ENCODE measurements at places on chromosomes 2 and 18.
A peak's percentile ranks its signal among the peaks of the same experiment; 100 is the strongest.

- DNase-seq = no peak
Observed at GRCh38 chr2:47888581-47889280, 17.6 kb downstream of the FBXO11 start.

GRCh38 chr2:63118821-63119220 lies 68.2 kb downstream of the OTX1 start:
- no peak for DNase-seq

DNA sequence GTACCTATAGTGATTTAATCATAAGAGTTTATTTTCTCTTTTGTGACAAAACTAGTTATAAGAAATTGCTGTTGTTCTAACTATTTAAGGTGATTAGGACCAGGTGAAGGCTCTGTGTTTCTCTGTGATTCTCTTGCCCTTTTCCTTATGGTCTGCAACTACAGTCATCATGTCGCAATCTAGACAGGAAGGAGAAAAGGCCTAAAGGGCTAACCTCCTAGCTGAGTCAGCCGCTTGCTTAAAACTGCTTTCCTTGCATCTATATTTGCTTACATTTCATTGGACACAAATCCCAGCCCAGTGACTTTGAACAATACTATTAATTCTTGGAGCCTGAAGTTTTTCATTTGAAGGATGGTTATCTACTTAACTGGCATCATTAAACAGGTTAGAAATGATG lies 93.1 kb downstream of the PIK3C3 start:
- no peak for DNase-seq

DNA sequence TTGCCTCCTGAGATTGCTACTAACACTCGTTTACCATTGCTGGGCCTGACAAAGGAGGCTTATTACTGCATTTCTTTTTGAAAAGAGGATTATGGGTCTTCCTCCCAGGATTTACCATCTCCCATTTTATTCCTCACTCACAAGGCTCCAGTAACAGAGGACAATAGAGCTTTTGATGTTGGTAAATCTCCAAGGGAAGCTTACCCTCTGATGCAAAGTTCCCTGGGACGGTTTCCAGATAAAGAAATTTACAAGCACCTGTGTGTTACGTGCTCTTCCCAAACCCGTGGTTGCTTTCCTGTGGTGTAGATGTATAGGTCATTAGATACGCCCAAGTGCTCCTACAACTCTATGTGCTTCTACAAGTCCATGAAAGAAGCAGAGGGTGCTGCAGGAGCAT lies 17.1 kb downstream of the VSNL1 start:
- no peak for DNase-seq

- no peak for DNase-seq
Observed at GRCh38 chr2:176854878-176855277, 357.7 kb upstream of the HNRNPA3 start.

DNA sequence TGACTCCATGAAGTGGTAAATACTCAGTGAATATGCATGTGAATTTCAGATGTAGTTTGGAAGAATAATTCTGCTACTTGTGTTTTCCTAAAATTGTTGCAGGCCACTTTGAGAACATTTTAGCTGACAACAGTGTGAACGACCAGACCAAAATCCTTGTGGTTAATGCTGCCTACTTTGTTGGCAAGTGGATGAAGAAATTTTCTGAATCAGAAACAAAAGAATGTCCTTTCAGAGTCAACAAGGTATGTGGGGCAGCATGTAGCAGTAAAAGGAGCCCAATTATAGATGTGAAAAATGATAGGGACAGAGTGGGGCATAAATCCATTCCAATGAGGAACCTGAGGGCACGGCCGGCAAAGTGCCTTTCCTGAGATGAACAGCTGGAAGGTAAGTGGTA lies 16.1 kb downstream of the SERPINB5 start:
- no peak for DNase-seq

DNA sequence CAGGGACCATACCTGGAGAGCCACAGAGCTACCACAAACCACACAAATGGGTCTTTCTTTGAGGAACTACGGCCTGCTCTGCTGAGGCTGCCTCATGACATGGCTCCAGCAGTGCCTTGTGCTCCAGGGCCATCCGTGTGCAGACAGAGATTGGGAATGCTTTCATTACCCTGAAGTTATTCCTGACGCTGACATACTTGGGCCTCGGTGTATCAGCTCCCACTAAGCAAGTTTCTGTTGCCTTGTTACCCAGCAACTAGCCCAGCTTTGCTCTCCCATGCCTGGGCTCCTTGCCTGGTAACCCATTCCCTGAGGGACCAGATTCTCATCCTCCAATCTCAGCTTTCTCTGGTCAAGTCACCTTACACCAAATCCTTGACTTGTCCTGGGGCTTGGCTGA lies 80.3 kb upstream of the FZD7 start:
- DNase-seq = no peak

DNA sequence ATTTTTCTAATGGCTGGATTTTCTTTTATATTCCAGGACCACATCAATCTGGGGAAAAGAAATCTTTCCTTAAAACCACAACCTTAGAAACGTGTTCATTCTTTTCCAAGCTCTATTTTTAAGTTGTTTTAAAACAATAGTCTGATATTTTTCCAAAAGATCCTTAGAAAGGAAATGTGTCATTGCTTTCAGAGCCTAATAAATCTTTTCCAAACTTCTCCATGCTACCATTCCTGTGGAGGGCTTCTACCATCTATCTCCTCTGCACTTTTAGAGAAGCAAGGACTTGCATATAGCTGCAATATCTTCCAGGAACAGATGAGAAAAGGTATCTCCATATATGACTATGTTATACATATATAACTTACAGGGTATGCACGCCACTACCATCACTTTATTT lies 21.2 kb downstream of the WDFY1 start:
- DNase-seq = no peak

- DNase-seq = no peak
Observed at GRCh38 chr2:40433736-40434135, 18.2 kb downstream of the SLC8A1 start.

DNA sequence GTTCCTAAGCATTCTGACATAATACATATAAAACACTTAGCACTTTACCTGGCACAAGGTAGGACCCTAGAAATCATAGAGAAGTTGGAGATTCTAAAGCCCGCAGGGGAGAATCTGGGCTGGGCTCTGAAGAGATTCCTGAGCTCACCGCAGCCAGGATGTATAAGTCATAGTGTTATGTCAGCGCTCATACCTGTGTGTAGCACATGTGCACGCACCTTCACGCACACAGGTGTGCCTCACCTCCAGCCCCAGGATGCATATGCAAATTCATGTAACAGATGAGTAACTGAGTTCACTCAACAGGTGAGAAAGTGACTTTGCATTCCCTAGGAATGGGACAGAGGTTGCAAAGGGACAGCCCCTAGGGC lies 7.9 kb upstream of the SDC1 start:
- peak; percentile 33 for DNase-seq

DNA sequence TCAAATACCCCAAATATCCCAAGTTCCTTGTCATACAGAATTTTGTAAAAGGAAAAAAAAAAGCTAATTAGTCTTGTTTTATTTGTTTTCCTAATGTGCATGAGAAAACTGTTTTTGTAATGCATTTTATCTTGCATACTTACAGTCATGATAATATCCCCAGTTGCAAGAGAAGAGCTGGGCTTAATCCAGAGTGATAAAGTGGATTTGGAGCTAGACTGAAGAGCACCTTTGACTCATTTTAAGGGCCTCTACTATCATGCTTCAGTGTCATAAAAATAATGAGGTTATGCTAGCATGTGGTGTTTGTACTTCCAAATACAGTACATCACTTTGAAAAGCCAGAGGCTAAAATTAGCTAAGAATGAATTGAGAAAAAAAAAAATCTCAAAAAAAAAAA lies 26.4 kb downstream of the ARHGAP15 start:
- DNase-seq = no peak

GRCh38 chr18:10745971-10746370 lies 220.1 kb downstream of the NAPG start:
- DNase-seq = no peak

DNA sequence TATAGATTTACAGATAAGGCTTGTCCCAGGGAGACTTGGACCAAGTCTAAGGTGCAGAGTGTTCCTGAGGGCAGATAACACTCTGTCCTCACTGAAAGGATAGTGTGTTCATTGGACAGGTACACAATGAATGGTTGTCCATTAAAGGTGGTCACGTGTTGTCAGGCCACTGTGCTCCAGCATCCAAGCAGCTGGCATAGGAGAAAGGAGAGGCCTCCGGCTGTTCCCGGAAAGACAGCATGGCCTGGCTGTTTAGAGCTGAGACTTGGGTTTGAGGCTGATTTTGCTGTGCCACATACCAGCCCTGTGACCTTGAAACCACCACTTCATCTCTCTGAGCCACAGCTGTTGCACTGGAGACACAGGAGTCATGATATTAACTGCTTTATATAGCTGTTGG lies 19.6 kb upstream of the SULT1C3 start:
- peak; percentile 7 for DNase-seq
